ENCODE measurements at places on chromosomes 13 and 19. TPM values are rescaled to one million over a fixed set of nuclear protein-coding genes. Genes with fewer than 3 reads are reported as not detected.

The ZNF227 gene
- 13.6 TPM for total RNA-seq

The LIM2 gene
- not detected for total RNA-seq

The FGF22 gene
- 0.20 TPM for total RNA-seq

DNA sequence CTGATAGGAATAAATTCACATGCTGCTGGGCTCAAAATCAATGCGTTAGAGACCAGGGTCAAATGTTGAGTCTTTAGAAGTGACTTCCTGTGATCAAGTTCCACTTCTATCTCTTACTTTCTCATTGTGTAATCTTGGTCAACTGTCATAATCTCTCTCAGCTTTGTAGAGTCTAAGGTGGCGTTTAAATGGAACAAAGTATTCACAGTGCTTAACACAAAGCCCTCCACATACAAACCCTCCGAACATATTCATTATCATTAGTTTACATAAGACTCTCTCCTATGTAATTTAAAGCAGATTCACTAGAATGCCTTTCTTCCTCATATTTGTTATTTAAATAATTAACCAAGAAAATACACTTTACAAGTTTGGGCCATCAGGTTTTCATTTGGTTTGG lies 1044.1 kb downstream of the EFNB2 start:
- no peak for DNase-seq

The TMEM150B gene
- total RNA-seq: 25.4 TPM

- DNase-seq: no peak
These were observed 39.3 kb upstream of the GAS6 start for GRCh38 chr13:113902986-113903775.

GRCh38 chr19:35518313-35518712 lies 4.9 kb upstream of the DMKN start:
- peak; percentile 35 for DNase-seq
